ENCODE measurements at places on chromosomes 11 and 22.

DNA sequence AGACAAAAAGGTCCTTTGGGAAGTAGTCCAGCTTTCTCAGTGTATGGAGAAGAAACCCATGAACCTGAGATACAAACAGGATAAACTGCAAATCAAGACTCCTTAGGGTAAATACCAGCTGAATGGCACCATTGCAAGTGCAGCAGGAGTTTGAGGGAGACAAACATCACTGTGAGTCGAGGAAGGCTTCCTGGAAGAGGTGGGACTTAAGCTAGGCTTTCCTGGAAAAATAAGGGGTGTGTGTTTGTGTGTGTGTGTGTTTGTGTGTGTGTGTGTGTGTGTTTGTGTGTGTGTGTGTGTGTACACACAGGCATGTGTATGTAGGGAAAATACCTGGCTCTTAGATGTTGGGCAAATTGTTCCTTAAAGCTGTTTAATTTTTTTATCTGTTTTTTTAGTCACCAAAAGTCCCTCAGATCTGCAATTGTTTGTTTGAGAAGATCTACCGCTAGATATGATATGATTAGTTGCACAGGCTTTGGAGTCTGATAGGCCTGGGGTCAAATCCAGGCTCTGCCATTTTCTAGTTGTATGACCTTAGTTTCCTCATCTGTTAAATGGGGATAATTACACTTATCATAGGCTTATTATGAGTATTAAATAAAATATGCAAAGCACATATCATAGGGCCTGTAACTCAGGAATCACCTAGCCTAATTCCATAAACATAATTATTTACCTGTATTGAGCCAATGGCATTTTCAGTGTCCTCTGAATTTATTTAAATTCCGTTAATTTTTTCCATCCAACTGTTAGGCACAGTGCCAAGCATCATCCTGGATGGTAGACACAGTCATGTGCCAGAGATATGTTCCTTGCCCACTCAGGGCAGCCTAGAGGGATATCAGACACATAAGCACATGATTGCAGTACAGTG is 85.6 kb upstream of the EED start:
- DNase-seq = no peak

- DNase-seq = no peak
Observed at GRCh38 chr11:17273668-17274282, 2.8 kb upstream of the NUCB2 start.

GRCh38 chr22:43198936-43199335 is 12.0 kb upstream of the TTLL12 start:
- no peak for DNase-seq

DNA sequence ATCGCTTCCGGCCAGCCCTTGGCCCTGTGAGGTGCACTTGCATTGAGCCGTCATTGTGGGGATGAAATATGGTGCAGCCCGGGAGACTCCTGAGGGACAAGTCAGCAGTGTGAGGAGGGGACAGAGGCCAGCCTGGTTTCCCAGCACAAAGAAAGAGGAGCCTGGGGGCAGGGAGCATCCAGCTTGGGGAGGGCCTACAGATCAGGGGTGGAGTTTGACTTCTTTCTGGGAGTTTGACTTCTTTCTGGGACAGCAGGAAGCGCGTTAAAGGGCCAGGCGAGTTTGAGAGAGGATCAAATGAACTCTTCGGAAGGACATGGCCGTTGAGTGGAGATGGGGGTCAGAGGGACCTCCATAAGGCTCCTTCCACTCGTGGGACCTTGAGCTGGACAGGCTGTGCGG is 91.9 kb downstream of the LRRC32 start:
- DNase-seq = no peak

- no peak for DNase-seq
Observed at GRCh38 chr11:59857439-59858434, 8.6 kb downstream of the TCN1 start.

DNA sequence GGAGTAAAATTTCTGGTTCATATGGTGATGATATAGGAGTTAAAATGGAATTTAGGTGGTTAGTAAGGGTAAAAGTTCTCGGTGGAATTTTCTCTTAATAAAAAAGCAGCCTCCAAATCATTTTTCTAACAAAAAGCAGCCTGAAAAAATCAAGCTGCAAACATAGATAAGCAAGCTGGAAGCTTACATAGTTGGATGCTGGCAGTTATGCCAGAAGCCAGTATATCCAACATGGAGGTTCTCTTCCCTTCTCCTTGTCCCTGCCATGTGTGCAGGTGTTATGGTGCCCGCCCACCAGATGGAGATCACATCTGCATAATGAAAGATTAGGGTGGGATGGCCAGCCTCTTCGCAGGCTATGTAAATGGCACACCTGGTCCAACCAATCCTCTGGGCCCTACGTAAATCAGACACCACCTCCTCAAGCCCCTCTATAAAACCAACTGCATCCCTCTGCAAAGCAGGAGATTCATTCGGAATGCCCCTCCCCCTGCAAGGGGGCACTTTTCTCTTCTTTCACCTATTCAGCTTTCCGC is 22.4 kb downstream of the PIWIL3 start:
- DNase-seq = no peak
